Activated CD8-positive, alpha-beta memory T cell treated with anti-CD3 and anti-CD28 coated beads for 1 hour (primary cell): ENCODE measurements at places on chromosomes 7 and 10.

GRCh38 chr10:98980353-98980752 is 255.3 kb downstream of the HPSE2 start:
- no peak for DNase-seq

GRCh38 chr7:52325237-52325636 is 710.2 kb upstream of the POM121L12 start:
- no peak for DNase-seq

GRCh38 chr10:98460837-98461499 is 14.2 kb upstream of the HPS1 start:
- no peak for DNase-seq

DNA sequence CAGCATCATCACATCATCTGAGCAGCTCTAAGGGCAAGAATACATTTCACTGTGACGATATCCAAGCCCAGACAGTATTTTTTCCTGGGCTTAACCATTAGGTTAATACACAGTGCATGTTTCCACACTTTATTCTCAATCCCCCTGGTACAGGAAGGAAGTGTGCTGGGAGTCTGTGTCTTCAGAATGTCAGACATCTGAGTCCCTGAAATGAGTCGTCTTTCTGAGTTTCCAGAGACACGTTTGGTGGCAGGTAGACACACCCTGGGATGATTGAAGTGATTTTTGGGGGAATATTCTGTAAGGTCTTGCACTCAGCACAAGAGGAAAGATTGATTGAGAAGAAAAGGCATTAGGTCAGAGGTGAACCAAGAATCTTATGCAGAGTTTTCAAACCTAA is 13.1 kb upstream of the SHH start:
- no peak for DNase-seq

DNA sequence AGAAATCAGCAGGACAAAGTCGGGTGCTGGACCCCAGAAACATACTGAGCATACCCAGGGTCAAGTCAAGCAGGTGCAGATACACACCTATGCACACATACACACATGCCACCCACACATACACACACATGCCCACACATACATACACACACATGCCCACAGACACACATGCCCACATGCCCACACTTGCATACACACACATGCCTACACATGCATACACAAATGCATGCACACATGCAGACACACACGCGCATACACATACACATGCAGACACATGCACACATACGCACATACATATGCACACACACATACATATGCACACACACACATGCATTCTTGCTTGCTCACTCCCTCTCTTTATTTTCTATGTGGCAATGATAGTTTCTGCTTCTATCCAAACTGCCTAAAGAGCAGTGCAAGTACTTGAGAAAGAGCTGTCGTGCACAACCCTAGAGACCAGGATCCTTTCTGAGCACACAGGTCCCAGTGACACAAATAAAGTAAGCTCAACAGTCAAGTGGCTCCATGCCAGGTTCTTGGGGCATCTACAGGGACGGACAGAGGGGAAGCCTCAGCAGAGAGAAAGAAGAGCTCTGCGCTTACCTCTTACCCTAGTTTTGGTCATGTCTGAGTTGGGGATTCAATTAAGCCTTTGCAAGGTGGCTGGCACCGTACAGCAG is 83.7 kb downstream of the EBF3 start:
- DNase-seq = no peak

- DNase-seq = no peak
Observed at GRCh38 chr10:79107736-79108264, 39.0 kb downstream of the ZMIZ1 start.

DNA sequence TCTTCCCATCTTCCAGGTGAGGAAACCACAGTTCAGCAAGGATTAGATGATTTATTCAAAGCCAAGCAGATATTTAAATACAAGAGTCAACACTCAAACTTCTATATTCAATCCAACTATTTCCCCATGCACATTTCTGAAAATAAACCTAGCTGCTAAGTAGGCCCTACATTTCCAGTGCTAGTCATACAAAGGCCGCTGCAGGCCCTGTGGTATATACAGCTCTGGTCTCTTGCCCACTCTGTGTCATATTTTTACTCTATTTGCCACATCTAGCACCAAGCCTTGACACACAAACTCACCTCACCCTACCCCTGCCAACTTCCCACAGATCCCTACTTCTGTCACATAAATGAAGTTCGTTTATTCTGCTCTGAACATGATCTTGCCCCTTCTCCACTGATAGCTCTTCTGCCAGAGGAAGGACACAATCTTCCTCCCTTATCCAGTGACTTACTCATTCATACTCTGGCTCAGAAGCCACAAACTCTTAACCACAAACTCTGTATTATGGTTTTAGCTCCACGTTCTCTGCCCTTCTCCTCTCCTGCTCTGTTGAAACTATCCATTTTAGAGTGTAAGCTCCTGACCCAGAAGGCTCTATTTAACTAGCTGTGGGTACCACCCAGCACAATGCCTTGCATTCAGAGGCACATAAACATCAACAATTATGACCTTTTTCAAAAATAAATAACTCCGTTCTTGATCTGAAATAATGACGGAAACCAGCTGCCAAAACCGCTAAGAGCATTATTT is 180.7 kb downstream of the CPEB3 start:
- no peak for DNase-seq

DNA sequence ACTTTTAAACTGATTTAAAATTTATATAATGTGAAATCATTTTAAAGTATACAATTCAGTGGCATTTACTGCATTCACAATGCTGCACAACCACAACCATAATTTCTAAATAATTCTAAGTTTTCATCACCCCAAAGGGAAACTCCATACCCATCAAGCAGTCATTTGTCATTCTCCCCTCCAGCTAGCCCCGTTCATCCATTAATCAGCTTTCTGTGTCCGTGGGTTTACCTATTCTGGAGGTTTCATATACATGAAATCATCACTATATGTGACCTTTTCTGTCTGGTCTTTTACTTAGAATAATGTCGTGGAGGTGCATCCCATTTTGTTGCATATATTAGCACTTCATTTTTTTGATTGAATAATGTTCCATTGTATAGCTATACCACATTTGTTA is 214.1 kb downstream of the ADK start:
- DNase-seq = no peak

GRCh38 chr7:78443811-78444210 is 645.2 kb downstream of the PHTF2 start:
- no peak for DNase-seq
